Type B pancreatic cell (in vitro differentiated cells): ENCODE measurements at places on chromosomes 13 and 19.

DNA sequence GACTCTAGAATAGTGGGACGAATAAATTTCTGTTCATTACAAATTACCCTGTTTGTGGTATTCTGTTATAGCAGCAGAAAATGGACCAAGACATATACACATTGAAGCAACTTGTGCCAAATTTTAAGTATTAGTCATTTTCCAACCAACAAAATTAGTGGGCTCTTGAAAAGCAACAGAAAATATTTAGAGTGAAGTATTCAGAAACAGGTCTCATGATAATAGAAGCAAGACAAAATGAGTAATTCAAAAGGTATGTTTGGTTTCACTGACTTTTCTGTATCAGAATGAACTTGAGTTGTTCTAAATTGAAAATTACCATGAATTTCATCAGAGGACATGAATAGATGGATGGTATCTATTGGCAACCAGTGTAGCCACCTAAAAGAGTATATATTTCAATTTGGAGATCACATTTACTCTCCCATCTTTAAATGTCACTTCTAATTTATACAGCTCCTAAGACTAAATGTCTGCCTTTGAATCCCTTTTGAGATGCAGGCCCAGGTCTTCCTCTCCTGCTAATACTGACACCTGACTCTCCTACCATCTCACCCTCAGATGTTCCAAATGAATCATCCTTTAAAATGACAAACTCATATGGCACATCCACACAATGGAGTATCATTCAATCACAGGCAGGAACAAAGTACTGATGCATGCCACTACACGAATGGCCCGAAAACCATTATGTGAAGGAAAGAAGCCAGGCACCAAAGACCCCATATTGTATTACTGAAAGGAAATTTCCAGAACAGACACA, 40.7 kb upstream of the DOCK9 start:
- DNase-seq, result no peak

- no peak for DNase-seq
These were observed 69.1 kb upstream of the WASF3 start for GRCh38 chr13:26488236-26489003.

DNA sequence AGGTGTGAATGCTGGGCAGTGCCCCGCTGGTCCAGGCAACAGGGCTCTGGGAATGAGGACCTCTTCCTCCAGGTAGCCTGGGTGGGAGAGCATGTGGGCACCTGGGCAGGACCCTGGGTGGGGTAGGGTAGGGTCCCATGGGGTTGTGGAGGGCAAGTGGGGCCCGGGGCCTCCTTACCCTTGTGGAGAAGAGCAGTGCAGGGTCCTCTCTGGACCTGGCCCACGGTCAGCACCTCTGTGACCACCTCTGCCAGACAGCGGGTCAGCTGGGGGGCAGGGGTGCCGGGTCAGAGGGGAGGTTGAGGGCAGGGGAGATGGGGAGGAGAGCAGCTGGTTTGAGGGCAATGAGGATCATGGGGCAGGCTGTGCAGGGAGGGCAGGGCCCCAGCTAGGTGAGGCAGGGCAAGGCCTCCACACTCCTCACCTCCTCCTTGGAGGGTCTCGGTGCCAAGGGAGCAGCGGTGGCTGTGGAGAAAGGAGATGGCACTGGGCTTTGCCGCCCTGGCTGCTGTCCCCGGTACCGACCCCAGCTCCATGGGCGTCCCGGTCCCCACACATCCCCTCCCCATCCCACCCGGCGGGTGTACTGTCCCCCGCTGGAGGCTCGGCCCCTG, 491 bp downstream of the CCER2 start:
- no peak for DNase-seq

- DNase-seq, result no peak
These were observed 113.0 kb downstream of the KL start for GRCh38 chr13:33129094-33129832.
